ENCODE measurements at places on chromosomes 12 and 14.

GRCh38 chr14:72737560-72737943, 156.3 kb downstream of the DPF3 start:
- DNase-seq = no peak

DNA sequence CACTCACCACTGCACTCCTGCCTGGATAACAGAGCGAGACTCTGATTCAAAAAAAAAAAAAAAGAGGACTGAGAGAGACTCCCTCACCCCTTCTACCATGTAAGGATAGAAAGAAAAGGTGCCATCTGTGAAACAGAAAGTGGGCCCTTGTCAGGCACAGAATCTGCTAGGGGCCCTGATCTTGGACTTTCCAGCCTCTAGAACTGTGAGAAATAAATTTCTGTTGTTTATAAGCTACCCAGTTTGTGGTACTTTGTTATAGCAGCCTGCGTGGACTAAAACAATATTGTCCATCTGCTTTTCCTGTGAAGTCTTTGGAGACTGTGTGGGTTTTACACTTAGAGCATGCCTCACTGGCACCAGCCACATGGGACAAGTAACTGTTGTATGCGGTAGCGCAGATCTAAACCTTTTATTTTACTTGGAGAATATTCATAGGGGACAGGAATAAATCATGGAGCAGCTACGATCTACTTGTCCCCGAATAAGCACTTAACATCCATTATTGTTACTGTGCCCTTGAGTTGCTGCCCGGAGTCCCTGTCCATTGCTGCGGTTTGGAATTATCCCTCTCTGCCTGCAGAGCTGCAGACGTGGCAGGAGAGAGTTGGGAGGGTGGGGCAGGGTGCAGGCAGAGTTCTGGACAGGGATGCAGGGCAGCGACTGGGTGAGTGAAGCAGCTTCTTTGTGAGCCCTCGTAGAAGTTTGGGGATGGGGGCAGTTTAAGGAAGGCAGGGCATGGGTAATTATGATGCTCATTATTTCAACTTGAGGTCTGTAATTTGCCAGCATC, 52.4 kb upstream of the STON2 start:
- DNase-seq = no peak

GRCh38 chr14:91516663-91517388, 6.7 kb upstream of the PPP4R3A start:
- DNase-seq = no peak

- no peak for DNase-seq
Measured at GRCh38 chr14:68864361-68864750, 71.5 kb upstream of the ZFP36L1 start.

DNA sequence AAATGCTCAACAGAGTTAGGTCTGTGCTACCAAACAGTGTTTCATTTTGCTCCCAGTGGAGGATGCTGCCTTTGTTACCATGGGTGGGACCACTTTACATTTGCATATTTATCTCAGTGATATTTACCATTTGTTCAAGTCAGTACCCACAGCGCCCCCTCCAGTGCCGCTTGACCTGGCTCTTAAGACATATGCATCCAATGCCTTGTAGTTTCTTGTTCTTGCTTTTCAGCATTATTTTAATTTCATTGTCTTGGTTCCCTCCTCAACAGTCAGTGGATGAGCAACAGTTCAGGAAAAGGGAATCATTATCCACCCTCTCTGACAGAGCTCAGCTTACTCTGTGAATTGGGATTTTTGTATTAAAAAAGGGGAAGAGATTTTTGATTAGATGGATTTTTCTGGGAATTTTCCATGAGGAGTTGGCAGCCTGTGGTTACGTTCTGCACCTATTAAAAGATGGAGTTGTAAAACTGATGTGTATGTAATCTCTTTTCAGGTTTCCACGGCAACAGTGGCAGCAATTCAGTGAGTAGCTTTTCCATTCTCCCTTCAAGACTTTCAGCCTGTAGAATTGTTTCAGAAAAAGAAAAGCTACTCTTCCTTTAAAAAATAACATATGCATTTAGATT, 240.5 kb upstream of the DAAM1 start:
- no peak for DNase-seq

GRCh38 chr12:122753319-122753650, 661 bp downstream of the DENR start:
- DNase-seq = no peak

DNA sequence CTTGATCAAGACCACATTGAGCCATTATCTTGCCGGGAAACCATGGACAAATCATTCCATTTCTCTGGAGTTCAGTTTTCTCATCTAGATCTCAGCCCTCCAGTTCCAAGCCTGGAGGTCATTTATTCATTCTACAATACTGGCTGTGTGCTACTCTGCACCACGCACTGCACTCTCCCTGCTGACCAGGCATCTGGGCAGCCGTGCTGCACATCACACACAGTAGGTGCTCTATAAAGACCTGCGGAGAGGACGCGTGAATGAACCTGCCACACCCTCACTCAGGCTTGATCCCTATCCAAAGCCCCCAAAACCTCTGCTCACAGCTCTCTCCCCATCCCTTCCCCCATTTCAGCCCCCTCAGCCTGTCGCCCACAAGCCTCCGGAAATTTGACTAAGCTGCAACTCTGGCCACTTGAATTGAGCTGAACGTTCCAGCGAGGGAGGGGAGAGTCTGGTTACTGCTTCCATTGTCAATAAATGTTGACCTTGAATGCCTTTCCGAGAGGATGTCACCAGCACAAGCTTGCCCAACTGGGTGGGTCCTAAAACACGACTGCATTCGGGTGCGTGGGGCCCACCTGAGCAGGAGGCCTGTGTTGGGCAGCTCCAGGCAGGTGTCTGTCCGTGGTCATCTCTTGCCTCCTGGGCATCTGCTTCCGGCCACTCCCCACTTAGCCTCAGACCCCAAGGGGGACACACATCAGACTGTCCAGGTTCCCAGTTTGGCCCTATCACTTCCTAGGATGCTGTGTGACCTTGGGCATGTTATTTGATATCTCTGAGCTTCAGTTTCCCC, 17.8 kb downstream of the FAIM2 start:
- no peak for DNase-seq

All from NCI-H1436 treated with DMSO at 0.1 percent for 48 hours (cell line).